GM04503 (cell line): ENCODE measurements at places on chromosomes 6 and 20.

- DNase-seq, result no peak
Measured at GRCh38 chr6:35327349-35328027, 14.9 kb upstream of the PPARD start.

- no peak for DNase-seq
Measured at GRCh38 chr6:155084431-155085123, 89.5 kb downstream of the TIAM2 start.

GRCh38 chr6:167944130-167944529, 53.3 kb upstream of the KIF25 start:
- DNase-seq, result no peak

- no peak for DNase-seq
Measured at GRCh38 chr6:5359417-5359816, 98.1 kb downstream of the FARS2 start.

DNA sequence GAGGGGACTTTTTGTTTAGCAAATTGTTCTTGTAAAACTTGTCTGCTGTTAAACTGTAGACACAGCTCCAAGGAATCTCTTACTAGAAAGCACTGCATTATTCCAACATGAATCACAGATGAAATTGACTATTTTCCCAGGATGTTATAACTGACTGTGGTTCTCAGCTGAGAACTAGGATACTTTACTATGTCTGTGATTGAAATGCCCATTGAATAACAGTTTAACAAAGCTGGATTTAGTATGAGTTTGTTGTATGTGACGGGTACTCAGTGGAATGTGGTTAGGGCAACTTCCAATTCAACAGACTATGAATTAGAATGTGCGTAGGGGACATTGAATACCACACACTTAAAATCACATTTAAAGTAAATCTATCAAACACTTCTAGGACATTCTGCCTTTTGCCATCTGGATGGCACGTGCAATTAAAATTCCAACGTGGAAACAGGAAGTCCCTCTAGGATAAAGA, 193.4 kb upstream of the PREP start:
- peak; percentile 99 for DNase-seq

DNA sequence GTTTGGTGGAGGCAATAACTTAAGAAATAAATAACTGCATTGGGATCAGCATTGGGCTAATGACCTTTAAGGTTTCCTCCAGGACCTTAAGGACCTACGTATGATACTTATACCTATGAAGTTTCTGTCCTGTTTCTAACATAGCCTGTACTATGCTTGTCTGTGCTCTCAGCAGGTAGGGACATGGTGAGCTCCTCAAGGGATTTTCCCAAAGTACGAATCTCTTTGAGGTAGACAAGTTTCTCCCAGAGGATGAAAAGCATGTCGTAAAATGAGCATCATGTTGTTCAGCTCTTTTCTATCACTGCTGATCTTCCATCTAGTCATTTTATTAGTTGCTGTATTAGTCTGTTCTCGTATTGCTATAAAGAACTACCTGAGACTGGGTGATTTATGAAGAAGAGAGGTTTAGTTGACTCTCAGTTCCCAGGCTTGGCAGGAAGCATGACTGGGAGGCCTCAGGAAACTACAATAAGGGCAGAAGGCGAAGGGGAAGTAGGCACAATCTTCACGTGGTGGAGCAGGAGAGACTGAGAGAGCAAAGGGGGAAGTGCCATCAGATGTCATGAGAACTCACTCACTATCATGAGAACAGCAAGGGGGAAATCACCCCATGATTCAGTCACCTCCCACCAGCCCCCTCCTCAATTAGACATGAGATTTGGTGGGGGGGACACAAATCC, 77.8 kb upstream of the TGM3 start:
- DNase-seq, result no peak

- DNase-seq, result no peak
Measured at GRCh38 chr6:56291302-56291917, 44.0 kb upstream of the COL21A1 start.

DNA sequence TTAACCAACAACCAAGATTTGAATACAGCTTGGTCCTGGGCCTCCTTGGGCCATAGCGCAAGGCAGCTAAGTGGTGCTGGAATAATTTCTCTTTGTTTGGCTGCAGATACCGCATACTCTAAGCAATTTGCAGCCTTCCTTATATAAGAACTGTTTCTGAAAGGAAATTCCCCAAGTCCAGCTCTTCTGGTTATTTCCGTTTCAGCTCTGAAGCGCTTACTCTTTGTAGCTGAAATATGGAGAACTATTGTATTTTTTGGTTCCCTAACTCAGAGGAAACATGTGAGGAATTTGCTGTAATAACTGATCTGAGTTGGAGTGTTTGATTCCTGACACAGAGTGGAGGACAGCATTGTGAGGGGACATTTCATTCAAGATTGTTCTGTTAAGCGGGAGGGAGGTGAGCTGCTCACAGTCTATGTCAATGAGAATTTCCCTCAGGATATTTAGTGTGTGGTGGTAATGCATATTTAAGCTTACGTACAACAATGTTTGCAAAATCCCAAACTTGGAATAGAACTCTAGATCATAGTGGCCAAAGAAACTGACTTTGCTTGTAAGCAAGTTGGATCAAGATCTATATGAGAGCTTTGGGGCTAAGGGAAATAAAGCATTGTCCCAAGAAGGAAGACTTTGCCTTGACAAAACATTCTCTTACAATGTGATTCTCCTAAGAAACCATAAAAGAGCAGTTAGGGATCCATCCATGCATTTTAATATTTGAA, 576.6 kb upstream of the FLRT3 start:
- DNase-seq, result no peak

GRCh38 chr6:5517796-5518195, 256.5 kb downstream of the FARS2 start:
- DNase-seq, result no peak

GRCh38 chr20:6560978-6561377, 206.5 kb upstream of the BMP2 start:
- DNase-seq, result no peak

DNA sequence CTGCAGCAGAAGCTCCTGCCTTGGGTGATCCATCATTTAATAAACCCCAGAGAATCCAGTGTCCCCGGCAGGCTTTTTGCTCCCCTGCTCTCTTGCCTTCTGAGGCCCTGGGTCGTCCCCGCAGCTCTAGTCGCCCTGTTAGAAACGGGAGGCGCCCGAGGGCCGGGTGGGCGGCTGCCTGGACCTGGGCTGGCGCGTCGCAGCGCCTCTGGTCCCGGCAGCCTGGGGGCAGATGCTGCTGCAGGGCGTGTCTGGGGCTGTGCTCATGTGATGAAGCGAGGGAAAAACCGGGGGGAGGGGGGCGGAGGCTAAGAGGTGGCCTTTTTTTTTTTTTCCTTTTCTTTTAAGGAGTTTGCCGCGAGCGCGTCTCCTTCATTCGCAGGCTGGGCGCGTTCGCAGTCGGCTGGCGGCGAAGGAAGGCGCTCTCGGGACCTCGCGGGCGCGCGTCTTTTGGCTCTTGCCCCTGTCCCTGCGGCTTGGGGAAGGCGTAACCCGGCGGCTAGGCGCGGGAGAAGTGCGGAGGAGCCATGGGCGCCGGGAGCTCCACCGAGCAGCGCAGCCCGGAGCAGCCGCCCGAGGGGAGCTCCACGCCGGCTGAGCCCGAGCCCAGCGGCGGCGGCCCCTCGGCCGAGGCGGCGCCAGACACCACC, 394 bp downstream of the AKAP12 start:
- DNase-seq, result peak; percentile 21

DNA sequence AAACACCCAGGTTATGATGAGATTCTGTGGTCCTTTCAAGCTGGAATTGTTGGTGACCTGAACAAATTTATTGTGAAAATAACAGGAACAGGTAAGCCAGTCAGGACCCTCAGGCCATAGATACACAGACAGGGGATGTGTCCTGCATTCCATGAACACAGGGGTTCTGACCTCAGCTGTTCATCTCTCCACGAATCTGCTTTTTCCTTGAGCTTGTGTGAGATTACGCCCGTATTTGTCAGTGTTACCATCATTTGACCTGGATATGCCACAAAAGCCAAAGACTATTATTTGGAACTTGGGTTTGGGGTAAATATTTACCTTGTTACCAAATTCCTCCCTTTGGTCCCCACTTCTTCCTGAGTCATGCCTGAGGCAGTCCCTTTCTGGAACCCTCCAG, 288.9 kb downstream of the PREX1 start:
- DNase-seq, result no peak

DNA sequence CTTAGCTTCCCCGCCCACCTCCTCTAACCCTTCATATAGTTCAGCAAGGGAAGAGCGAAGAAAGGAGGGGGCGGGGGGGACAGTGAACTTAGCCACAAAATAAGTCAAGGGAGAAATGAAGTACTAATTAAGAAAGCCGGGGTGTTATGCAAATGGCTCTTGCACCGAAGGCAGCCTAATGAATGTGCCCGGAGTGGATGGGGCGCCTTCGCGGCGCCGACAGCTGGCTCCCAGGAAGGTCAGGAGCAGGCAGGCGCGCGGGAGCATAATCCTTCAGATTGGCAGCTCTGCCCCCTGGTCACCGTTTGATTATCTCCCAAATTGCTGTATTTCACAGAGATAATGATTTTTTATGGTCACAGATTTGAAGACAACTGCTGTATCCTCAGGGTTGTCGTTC, 395.1 kb downstream of the TFAP2B start:
- DNase-seq, result no peak

- DNase-seq, result no peak
Measured at GRCh38 chr20:17762873-17763557, 63.2 kb downstream of the BANF2 start.

- DNase-seq, result no peak
Measured at GRCh38 chr6:14559746-14560536, 442.4 kb downstream of the CD83 start.

DNA sequence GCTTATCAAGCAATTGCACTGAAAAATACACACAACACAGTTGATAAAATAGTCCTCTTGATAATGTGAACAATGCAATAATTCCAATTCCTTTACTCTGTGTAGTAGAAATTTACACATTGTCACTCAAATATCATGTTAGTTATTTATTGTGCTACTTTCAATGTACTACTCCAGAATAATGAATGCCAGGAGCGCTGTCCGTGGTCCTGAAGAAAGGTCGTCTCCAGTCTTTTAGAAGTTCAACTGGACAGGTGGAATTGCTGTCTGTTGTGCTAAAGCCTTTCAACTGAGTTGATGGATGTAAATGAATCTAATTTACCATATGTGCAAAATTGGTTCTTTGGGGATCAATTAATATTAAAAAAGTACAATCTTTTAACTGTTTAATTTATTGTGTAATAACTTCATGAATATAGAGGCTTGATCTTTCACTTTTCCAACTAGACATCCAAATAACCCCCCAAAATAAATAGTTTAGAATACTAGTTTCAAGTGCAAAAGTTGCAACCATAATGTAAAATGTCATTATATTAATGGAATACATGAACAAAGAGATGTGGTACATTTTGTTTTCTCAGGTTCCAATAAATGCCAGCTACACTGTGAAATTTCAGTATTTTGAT, 3.2 kb downstream of the GRIK2 start:
- no peak for DNase-seq

GRCh38 chr6:110366975-110367374, 8.8 kb upstream of the METTL24 start:
- no peak for DNase-seq

DNA sequence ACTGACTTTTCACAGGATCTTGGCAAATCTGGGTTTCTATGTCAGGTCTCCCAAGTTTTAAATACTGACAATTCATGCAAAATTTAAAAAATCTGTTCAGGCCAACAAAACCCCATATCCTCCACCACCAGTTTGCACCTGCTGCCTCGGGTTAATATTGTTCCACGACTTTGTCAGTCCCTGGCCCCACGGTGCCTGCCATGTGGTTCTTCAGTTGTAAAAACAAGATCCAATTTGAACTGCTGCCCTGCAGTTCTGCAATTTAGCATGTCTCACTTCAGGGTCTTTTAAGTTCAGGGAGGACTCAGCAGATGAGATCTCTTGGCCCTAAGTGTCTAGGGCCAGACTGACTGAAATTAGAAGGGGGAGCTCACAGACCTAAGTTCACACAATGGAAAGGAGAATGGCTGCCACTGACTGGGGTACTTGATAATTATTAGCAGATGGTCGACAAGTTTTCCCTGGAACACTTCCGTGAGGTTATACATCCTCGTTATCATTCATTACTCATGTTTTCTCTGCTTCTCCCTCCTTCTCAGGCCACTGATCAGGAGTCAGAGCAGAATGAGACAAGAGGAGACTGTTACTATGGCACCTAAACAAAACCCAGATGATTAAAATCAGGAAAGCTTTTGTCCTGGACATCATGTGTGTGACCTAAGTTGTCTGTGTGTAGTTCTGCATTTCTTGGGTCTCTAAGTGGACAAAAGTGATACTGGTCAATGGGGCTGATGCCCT, 223.6 kb downstream of the KIF16B start:
- peak; percentile 62 for DNase-seq

DNA sequence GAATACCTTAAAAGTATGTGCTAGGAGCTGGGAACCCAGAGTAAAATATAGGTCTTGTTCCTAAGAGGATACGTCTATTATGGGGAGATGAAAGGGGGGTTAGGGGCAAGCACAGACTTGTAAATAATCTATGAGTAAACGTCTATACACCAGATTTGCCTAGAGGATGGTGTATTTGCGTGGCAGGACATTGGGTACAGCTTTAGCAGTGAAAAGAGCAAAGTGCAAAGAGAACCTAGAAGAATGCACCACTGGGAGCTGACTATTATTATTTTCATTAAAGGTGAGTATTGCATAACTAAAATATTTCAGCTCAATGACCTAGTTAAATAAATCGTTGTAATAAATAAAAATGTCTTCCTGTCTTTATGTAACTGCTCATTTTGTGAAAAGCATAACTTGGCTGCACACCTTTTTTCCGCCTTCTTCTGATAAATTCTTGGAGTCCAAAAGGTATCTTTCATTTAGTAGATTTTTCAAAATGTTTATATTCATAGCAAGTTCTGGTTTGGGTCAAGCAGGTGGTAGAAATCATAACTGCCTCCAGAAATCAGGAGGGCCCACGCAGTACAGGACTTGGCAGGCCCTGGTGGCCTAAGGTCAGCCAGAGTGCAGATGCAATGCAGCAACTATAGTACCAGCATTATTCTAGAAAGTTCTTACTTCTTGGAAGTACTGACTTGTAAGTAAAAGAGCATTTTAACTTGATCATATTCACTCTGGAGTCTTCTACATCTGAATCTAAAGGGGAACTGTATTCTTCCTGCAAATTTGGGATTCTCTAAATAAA, 357.2 kb downstream of the PLCB1 start:
- no peak for DNase-seq

DNA sequence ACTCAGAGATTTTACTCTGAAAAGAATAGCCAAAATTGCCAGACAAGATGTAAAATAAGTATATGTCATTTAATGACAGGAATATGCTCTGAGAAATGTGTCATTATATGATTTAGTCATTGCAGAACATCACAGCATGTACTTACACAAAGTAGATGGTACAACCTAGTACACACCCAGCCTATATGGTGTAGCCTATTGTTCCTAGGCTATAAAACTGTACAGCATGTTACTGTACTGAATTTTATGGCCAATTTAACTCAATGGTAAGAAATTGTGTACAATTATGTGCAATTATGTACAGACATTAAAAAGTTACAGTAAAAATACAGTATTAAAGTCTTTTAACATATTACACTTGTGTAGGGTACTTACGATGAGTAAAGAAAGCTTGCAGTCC, 311.9 kb upstream of the EPHA7 start:
- DNase-seq, result no peak

DNA sequence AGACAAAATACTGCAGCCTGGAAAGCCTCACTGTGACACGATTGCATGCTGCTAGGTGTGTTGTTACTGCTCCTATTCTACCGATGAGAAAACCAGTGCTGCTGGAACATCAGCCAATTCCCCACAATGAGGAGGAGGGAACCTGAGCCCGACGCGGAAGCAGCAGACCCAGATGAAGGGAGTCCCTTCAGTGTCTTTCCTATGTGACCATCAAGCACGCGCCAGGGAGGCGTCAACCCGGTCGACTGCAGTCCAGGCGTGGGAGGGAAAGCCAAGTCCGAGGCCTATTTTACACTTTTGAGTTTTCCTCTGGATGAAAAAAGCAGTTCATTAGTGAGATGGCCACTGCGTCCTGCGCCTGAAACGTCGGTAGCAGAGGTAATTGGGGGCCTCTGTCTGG, 63.3 kb downstream of the STK35 start:
- no peak for DNase-seq
